ENCODE measurements at places on chromosomes 2 and 18.

- DNase-seq = no peak
Measured at GRCh38 chr2:3430740-3431490, 51.4 kb downstream of the TRAPPC12 start.

DNA sequence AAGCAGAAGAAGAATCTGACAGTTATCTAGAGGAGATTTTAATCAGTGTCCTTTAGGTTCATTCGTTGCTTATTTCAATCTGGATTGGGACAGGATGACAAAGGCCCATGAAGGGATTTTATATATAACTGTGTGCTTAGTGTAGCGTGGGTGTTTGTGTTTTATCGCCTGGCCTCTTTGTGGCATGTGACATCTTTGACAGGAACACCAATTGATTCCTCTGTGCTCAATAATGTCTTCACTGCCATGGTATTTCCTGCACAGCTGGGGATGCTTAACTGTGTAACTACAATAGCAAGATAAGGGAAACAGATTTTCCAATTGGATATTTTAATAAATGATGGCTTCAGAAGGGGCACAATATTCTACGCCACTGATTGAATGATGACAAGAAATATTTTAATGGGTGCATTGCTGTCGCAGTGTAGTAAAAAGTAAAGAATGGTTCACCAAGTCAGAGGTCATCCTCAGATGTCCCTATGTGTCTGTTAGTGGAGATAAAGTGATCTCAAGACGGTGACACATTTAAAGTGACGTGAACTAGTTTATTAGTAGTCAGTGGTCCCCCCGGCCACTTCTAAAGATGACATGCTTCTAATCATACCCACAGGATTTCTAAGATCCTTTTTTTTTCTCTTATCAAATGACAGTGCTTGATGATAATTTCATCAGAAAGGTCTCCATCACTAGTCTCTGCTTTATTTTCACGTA is 160.4 kb downstream of the AGAP1 start:
- no peak for DNase-seq

- no peak for DNase-seq
Measured at GRCh38 chr2:12514631-12515437, 201.9 kb upstream of the TRIB2 start.

DNA sequence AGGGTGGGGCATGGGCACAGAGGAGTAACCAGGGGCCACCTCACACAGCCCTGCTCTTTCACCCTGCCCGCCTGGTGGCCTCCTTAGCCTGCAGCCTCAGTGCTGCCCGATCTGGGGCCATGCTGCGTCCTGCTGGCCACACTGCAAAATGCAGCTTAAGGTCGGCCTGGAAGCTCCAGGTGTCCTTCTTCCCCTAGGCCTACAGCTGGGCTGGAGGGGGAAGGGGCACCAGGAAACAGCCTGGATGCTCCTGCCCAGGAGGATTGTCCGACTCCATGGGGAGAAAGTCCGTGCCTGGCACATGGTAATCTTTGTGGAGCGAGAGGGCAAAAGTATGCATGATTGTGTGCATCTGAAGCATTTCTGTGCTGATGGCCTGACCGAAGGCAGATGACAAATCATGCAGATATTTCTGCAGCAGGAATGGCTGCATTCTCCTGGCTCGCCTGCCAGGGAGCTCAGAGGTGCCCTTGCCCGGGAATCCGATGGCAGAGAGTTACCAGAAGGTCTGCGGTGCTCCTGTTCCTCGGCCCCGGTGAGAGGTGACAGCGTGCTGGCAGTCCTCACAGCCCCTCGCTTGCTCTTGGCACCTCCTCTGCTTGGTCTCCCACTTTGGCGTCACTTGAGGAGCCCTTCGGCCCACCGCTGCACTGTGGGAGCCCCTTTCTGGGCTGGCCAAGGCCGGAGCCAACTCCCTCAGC is 12.8 kb upstream of the ALPP start:
- no peak for DNase-seq

DNA sequence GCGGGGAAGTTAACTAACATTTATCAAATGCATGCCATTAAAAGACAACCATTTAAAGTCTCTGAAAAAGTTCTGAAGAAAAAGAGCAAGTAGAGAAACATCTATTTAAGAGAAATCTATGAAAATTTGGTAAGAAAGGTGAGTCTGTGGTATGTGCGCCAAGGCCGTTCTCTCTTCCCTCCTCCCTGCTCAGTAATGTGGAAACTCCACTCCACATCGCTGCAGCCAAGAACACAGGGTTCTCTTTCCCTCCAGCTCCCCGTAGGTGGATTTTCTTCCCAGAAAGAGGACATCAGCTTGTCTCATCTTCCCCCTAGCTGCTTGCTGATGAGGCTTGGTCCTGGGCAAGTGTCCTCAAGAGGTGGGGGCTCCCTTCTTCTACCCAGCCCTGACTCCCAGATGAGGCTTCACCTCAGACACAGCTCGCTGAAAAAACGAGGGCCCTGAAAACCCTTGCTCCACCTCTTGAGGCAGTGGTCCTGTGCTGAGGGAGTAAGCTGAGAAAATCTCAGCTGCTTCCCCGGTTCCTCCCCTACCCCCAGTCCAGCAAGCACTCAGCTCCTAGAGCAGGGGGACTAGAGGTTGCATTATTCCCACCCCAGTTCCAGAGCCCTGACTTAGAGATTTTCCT is 45.8 kb upstream of the PTPRM start:
- no peak for DNase-seq

- DNase-seq = no peak
Measured at GRCh38 chr2:119292226-119292625, 68.6 kb downstream of the STEAP3 start.

DNA sequence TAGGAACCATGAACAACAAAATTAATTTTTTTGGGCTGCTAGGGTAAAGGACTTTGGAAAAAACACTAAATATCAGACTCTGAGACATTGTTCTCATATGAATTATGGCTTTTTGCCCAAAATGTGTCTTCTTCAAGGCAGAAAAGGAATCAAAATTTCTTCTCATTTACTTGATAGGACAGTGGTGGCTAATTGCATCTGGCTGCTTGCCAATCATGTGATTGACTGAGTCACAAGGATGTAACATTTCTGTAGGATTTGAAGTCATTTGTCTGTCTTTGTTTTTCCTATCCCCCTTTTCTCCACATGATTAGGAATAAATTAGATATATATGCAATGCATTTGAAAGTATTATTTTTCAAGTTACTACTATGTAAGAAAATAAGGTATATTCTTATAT is 130.2 kb downstream of the SLC4A10 start:
- no peak for DNase-seq

DNA sequence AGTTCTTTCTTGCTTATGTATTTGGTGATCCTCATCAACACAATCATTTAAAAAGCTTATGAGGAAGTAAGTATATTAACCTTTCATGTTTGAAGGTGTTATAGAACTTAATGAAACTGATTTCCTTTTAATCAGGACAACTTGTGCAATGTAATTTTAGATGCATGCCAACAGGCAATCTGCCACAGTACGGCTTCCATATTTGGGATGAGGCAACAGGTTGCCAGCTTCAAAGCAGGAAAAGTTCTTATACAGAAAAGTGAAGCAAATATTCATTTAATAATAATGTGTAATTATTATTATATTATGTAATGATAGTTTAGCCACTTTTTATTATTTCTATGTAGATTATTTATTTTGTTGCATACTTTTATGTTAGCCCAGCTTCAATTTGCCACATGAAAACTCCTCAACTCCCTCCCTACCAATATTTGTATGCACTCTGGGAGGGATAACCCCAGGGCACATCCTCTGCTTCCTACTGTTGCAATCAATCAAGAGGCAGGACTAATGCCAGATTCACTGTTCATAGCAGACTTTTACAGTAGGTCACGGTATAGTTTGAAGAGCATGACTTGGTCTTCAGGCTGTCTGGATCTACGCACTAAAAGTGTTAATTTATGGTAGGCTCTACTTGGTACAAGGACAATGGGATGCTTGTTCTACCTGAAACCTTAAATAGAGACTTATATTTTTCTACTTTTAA is 277.2 kb downstream of the AGPS start:
- DNase-seq = no peak

DNA sequence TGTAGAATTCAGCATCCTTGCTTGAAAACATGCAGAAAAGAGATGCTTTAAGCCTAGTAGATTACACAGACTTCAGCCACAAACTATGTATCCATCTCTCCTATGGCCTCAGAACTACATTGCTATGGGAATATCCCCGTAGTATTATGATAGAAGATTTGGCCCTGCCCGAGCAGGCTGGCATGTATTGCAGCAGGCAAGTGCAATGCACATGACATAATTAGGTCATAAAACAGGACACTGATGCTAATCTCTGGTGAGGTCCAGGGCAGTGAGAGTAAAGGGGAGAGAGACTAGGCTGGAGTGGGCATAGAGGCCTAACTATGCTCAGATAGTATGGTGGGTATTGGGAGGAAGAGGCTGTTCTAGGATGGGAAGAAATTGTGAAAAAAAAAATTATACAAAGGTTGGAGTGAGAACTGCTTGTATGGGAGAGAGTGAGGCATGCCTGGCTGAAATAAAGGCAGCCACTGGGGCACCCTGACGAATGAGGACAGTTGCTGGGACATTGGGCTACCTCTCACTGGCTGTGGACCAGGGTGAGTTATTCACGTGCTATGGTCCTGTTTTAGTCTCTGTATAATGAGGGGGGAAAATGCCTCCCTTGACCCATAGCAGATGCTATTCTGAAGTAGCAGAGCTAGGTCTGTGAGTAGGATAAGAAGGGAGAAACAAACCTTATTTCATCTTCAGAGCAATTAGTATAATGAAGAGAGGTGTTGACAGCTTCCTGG is 1.6 kb upstream of the PLA2R1 start:
- DNase-seq = no peak

- no peak for DNase-seq
Measured at GRCh38 chr2:133360190-133360589, 208.1 kb downstream of the NCKAP5 start.

- no peak for DNase-seq
Measured at GRCh38 chr2:25229279-25230197, 61.2 kb upstream of the POMC start.

DNA sequence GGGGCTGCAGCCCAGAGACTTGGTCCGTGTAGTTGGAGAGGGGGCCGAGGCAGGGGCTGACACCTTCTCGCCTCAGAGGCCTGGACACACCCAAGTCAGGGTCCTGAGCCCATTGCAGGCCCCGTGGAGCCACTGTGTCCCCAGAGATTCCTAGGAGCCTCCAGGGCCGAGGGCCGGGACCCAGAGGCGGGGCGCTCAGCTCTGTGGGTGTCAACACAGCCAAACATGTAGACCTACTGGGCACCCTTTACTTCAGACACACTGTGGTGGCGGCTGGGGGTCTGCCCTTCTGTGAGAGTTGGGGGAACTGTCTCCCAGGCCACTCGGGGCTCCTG is 459 bp upstream of the ESPNL start:
- no peak for DNase-seq

DNA sequence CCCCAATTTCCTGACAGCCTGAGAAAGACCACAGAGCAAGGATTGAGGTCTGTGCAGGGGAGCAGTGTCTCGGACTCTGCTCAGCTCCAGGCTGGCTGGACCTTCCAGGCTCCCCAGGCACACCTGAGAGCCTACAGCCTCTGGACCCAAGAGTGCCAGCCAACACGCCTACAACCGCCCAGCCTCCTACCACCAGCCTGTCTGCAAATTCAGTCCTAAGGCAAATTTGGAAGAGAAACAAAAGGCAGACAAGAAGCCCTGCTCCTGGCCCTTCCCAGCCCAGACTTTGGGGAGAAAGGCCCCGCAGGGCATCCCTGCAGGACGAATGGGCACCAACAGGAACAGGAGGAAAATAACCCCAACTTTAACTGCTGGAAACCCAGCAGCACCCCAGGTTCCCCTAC is 1.9 kb downstream of the HS6ST1 start:
- DNase-seq = no peak

GRCh38 chr18:79381811-79382311 is 13.9 kb upstream of the NFATC1 start:
- DNase-seq = no peak

DNA sequence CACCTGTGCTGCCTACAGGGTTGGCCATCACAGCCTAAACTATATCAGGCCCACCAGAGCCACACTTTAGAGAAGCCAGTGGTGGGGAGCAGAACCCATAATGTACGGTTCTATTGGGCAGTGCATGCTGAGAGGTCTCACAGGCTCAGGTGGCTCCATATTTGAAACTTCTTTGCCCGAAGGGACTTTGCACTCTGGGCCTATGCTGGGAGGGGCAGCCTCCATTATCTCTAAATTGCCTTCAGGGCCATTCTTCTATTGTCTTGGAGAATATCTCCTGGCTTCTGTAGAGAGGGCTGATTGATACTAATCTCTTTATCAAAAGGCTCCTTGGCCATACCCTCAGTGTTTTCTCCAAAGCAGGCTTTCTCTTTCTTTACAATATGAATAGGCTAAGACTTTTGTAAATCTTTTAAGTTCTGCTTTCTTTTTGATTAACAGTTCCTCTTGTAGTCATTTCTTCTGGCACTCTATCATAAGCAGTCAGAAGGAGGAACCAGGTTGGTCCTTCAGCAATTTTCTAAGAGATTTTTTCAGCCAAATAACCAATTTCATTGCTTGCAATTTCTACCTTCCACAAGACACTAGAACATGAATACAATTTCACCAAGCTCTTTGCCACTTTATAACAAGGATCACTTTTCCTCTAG is 44.5 kb downstream of the RPE start:
- no peak for DNase-seq

DNA sequence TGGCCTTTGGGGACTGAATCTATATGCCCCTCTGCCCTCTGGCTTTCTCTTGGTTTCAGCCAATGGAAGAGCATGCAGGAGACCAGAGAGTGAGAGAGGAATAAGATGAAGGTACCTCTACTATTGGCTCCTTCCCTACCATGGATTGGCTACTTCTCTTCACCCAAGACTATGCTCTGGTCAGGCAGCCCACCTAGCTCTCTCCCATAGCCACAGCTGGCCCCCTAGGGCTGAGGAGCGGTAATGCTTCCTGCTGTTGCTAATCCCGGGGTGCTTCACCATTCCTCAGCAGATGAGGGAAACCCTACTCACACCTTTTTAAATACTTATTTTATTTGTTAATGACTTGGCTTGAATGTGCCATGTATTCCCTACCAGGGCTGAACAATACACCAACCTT is 142.4 kb downstream of the MREG start:
- DNase-seq = no peak

- no peak for DNase-seq
Measured at GRCh38 chr2:72081451-72081850, 66.2 kb downstream of the CYP26B1 start.

- DNase-seq = no peak
Measured at GRCh38 chr2:30237966-30238800, 6.8 kb downstream of the LBH start.

DNA sequence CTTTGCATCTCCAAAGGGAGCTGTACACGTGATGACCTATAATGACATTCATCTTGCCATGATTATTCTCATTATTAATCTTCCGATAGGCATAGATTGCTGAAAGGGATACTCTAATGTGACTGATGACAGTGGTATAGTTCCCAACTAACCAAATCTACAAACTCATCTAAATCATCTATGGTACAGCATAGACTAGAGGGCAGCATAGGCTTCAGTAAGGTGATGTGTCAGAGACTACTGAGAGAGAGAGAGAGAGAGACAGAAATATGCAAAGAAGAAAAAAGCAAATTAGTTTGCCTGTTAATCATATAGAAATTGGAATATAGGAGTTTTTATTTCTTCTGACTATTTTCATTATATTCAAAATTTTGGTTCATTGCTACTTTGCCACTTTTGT is 89.3 kb downstream of the CSRNP3 start:
- no peak for DNase-seq

- DNase-seq = no peak
Measured at GRCh38 chr2:53403792-53404413, 363.7 kb upstream of the CHAC2 start.

All from stimulated activated CD4-positive, alpha-beta T cell treated with anti-CD3 and anti-CD28 coated beads, Interleukin-2, amount 100 ng/mL, for 48 hours (primary cell).